ENCODE measurements at places on chromosomes 7 and 10.

GRCh38 chr7:152089183-152089582 lies 63.7 kb downstream of the GALNT11 start:
- no peak for DNase-seq

GRCh38 chr7:122430710-122431109 lies 126.2 kb upstream of the FEZF1 start:
- no peak for DNase-seq

GRCh38 chr10:28678687-28679457 lies 1.6 kb downstream of the BAMBI start:
- no peak for DNase-seq

GRCh38 chr7:148941598-148942275 lies 57.6 kb upstream of the EZH2 start:
- peak; percentile 93 for DNase-seq

DNA sequence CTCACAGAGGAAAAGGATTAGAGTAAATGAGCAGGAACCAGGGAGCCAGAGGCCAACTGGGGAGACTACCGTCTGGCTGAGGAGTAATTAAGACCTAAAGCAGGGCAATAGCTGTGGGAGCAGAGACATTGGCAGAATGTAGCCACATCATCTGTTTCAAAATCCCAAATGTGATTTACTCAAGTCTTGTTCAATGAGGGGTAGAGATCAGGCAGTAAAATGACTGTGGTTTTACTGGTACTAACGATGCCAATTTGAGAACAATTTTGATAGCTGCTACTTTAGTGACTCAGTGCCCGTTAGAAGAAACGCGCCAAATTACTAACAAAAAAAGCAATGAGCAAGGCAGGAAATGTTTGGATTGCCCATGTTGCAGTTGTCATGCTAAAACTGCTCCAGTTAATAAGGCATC lies 12.7 kb upstream of the MIOS start:
- DNase-seq, result no peak

- DNase-seq, result no peak
Observed at GRCh38 chr10:91683975-91684374, 51.1 kb upstream of the PPP1R3C start.

DNA sequence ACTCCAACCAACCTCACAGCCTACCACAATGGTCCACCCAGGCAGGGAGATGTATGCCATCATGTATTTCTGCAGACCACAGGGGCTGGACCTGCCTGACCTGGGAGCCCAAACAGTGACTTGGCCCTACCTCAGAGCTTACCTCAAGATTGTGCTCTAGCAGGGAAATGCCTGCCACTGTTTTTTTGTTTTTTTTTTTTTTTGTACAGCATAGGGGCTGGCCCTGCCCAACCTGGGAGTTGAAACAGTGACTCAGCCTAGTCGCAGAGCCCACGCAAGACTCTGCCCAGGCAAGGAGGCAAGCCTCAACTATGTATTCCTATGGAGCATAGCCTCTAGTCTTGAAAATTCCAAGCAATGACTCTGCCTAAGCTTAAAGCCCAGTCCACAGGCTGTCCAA lies 39.3 kb upstream of the CDK6 start:
- no peak for DNase-seq

GRCh38 chr10:535952-536351 lies 153.5 kb downstream of the DIP2C start:
- DNase-seq, result no peak

All from kidney (tissue), 22 donors.